ENCODE measurements at places on chromosomes 7 and 10.
A peak's percentile ranks its signal among the peaks of the same experiment; 100 is the strongest.

DNA sequence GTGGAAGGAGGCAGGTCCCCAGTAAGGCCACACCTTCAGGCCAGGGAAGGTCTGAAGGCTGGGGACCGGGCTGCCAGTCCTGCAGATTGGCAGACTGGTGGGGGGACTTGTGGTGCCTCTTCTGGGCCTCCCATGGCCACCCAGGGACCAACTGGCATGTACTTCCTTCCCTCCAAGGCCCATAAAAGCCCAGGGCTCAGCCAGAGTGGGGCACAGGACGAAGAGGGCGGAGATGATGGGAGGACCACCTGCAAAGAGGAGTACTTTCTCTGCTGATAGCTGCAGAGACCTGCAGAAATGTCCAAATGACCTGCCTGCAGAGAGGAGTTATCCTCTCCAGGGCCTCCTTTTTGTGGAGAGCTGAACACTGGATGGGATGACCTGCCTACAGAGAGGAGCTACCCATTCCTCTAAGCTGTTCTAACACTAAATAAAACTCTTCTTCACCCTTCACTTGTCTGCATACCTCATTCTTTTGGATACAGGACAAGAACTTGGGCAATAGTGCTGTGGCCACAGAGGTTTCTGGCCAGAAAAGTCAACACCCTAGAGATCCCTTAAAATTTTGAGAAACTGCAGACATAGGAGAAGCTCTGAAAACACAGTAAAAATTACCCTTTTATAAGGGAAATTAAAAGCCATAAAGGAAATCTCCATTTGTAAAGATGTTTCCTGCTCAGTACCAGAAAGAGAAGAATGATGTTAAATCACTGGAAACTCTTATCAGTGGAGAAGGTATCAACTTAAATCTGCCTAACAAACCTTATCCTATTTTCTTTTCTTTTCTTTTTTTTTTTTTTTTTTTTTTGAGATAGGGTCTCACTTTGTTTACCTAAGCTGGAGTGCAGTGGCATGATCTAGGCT is 20.7 kb upstream of the PRF1 start:
- DNase-seq, result no peak

GRCh38 chr7:2374830-2375728 is 20.5 kb downstream of the EIF3B start:
- DNase-seq, result no peak

GRCh38 chr10:130105724-130106123 is 4.9 kb downstream of the C10orf143 start:
- DNase-seq, result no peak

DNA sequence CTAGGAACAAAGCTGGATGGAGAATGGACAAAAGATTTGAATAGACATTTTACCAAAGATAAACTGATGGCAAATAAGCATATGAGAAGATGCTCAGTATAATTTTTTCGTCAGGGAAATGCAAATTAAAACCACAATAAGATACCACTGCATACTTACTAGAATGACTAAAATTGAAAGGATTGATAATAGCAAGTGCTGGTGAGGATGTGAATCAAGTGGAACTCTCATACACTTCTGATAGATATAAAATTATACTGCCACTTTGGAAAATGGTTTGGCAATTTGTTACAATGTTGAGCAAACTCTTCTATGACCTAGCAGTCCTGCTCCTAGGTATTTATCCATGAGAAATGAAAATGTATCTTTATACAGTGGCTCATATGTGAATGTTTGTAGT is 83.3 kb downstream of the EXOC6 start:
- no peak for DNase-seq

GRCh38 chr10:88901206-88901983 is 21.4 kb downstream of the STAMBPL1 start:
- no peak for DNase-seq

DNA sequence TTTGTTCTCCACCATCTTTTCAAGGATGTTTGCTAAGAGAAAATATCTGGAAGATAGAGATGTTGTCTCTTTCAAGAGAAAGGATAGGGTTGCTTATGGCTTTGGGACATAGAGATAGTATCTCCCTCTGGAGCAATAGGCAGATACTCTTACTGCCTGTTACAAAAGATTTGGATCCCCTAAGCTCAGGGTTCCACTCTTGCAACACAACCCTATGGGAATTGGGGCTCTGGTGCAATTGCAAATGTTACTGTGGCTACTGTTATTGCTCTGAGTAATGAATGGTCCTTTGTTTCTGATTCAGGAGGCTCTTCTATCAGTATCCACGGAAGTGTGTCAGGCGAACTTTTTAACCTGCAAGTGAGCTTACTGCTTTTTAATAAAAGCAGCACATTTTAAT is 88.8 kb downstream of the GPR85 start:
- no peak for DNase-seq

- DNase-seq, result no peak
These were observed 62.6 kb upstream of the GHITM start for GRCh38 chr10:84076540-84077195.

- no peak for DNase-seq
These were observed 100.6 kb downstream of the DYNC2I1 start for GRCh38 chr7:158956805-158957509.

DNA sequence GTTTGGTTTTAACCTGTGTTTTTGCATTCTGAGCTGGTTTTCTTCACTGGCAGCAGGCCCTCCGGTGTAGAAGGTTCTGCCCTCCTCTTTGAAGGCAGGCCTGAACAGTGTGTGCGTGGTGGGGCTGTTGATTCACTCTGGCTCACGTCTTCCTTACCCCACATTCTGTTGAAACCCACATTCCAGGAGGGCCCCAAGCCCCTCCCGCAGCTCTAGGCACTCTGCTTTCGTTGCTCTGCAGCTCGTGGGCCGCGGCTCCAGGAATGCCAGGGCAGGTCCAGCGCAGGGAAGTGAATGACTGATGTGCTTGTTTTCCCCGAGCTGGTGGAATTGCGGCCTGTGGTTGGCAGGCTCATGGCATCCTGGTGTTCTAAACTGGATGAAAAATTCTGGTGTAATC is 49.0 kb downstream of the HTRA1 start:
- no peak for DNase-seq

DNA sequence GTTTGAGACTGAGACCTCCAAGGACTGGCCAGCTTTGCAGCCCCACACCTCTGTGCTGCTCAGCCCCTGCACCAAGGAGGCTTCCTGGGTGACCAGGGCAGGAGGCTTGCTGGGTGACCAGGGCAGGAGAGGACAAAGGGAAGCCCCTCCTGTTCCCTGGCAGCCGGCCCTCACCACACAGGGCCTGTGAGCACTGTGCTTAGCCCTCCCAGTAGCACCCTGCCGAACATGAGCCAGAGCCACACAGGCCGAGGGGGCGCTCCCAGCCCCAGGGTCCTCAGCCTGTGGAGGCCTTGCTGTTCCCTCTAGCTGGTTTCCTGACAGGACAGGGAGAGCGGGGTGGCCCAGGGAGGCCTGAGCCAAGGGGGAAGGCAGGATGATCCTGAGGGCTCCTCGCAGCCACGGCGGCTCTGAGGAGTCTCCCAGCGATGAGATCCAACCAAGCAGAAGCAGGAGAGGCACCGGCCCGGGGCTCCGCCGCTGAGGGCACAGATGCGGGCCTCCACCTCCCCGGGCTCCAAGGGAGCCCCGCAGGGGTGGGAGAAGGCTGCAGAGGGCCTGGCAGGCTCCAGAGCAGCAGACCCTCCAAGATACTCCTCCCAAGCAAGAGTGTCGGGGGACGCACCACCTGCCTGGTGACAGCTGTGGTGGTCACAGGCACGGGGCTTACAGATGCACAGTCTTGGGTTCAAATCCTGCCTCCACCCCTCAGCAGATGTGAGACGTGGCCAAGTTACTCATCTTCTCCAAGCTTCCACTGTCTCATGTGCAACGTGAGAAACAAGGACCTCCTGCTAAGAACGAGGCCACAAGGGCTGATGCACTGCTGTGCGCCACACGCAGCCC is 22.5 kb downstream of the WDR86 start:
- DNase-seq, result no peak

GRCh38 chr10:11875494-11876281 is 52.5 kb downstream of the PROSER2 start:
- no peak for DNase-seq

DNA sequence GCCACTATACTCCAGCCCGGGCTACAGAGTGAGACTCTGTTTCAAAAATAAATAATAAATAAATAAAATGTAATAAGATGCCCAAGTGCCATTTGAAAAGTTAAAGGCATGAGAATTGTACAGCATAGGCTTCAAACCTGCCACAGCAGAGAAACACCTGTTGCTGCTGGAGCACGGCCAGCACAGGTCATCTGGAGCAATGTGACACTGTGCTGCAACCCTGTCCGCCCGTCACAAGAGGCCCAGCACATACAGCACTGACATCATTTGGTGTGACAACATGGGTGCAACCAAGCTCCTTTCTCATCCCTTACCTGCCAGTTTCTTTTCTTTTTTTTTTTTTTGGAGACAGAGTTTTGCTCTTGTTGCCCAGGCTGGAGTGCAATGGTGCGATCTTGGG is 1.3 kb downstream of the RFC2 start:
- DNase-seq, result no peak

GRCh38 chr7:149664666-149665065 is 108.7 kb downstream of the ZNF467 start:
- no peak for DNase-seq

- no peak for DNase-seq
These were observed 254.1 kb downstream of the KIAA1217 start for GRCh38 chr10:24462889-24463552.

DNA sequence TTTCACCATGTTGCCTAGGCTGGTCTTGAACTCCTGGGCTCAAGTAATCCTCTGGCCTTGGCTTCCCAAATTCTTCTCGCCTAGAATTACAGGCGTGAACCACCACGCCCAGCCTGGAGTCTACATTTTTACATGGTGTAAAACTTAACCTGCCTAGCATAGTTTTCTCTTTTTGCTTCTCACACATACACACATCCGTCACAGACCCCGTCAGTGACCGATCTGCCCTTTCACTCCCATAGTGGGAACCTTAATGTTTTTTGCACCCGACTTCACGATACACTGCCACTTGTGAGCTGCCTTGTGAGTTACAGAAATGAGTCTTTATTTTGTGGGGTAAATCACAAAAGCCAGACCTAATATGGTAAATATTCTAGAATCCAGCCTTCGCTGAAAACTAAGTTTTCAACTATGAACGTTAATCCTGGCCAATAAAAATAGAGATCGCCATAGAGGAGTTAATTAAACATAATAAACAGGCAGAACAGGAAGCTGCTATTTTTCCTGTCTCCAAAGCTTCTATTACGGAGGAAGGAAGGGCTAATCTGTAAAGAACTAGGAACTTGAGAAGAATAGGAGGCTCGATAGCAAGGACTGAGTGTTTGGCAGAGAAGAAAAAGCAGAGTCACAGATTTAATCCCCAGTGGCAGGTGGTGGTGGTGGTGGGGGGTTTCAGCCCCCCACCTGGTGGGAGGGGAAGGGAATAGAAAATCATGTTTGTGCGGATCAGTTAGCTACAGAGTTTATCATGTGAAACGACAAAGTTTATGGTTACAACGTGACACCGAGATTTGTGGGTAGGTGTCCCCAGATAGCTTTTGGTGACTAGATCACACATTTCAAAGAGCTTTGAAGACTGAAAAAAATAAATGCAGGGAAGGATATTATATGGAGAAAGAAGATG is 14.7 kb upstream of the FAM171A1 start:
- no peak for DNase-seq

GRCh38 chr7:116018731-116019130 is 11.8 kb downstream of the TFEC start:
- DNase-seq, result no peak

DNA sequence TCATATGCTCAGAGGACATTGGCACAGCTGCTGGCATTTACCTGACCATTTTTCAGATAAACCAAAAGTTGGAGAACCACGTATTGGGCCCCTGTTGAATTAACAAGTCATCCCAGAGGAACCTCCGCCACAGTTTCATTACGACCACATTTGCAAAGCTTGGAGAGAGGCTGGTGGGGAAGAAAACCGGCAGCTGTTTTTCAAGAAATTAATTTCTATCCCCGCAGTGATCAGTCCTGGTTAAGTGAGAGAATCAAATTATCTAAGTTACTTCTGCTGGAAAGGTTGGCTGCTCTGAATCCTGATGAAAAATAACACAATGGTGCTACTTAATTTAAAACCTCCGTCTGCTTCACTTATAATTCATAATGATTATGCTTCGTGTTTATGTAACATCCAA is 737.1 kb upstream of the AUTS2 start:
- no peak for DNase-seq

GRCh38 chr7:127114742-127115265 is 137.9 kb downstream of the GRM8 start:
- no peak for DNase-seq

GRCh38 chr7:134140889-134141867 is 14.0 kb downstream of the LRGUK start:
- DNase-seq, result peak; percentile 45

DNA sequence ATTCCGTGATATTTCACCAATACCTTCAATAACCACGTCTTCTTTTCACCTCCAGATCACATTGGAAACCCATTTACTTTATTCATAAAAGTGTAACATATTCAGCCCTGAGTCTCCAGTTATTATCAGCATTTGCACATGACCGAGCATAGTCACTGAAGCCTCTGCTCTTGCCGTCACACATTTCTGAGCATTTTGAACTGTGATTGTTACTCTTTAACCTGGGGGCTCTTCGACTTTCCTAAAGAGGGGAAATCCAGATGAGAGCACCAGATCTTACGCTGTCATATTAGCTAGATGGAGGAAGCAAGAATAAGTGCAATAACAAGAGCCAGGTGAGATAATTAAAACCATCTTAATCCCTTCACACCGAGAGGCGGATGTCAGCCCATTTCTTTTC is 260.0 kb upstream of the NRP1 start:
- DNase-seq, result no peak

- DNase-seq, result no peak
These were observed 223.8 kb downstream of the DYNC1I1 start for GRCh38 chr7:95996174-95996573.

- DNase-seq, result no peak
These were observed 392.4 kb downstream of the PHF14 start for GRCh38 chr7:11366118-11366517.

- no peak for DNase-seq
These were observed 829.0 kb downstream of the GRID1 start for GRCh38 chr10:85537561-85537960.

DNA sequence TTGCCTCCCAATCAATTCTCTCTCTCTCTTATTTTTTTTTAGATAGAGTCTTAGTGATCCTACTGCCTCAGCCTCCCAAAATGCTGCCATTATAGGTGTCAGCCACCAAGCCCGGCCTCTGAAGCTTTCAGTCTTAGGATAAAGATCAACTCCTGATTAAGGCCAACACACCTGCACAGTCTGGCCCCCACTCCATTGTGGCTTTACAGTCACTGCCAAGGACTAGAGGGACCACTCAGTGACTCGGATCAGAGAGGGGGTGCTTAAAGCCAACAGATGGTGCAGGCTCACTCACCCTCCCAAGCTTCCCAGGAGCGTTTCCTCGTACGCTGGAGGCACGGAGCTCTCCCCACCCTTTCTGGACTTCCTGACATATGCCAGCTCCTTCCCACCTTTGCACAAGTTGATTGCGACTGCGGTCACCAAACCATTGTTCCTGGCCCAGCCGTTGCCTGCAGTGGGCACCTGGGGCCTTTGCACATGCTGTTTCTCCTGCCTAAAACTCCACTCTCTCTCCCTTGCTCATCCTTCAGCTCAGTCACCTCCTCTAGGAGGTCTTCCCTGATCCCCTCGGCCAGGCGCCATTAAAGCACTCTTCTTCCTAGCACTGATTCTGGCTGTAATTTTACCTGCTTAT is 1.7 kb upstream of the CDH23 start:
- no peak for DNase-seq

Data from amniotic stem cell (primary cell).